ENCODE measurements at places on chromosomes 7 and 10.
A peak's percentile ranks its signal among the peaks of the same experiment; 100 is the strongest.

DNA sequence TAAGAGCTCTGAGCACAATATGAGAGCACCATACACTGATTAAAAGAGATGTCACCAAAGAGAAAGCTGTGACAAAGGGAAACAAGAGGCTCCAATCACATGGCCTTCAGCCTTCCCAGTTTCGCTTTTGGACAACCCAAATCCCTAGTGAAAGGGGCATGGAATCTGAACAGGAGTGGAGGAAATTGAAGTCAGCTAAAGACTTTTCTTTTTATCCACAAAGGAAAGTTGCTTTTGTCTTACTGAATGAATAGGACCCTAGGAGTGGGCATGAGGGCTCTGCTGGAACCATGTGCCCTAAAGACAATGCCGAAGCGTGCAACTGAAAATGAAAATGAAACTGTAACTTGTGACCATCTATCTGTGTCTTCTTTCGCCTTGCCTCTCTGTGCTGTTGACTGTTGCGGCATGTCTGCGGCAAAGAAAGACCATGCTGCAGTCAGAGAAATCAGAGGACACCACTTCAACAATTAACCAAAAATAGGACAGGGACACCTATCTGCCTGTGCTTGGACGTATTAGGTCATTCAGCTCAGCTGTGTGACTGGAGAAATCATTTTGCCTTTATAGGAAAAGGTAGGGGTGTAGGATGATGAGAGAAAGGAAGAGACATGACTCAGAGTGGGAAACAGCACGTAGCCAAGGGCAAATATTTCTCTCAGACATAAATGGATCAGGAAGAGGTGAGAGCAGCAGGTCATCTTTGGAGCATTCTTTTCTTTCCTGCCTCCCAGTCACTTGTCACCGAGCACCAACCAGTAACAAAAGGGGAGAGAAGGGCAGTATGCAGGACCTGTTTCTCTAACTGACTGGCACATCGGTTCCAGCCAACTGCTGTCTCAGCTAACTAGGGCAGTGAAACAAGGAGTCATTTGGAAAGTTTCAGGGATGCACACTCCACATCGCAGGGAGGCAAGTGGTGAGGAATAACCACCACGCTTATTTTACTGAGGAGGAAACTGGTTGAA lies 12.3 kb downstream of the CAV2 start:
- no peak for DNase-seq

DNA sequence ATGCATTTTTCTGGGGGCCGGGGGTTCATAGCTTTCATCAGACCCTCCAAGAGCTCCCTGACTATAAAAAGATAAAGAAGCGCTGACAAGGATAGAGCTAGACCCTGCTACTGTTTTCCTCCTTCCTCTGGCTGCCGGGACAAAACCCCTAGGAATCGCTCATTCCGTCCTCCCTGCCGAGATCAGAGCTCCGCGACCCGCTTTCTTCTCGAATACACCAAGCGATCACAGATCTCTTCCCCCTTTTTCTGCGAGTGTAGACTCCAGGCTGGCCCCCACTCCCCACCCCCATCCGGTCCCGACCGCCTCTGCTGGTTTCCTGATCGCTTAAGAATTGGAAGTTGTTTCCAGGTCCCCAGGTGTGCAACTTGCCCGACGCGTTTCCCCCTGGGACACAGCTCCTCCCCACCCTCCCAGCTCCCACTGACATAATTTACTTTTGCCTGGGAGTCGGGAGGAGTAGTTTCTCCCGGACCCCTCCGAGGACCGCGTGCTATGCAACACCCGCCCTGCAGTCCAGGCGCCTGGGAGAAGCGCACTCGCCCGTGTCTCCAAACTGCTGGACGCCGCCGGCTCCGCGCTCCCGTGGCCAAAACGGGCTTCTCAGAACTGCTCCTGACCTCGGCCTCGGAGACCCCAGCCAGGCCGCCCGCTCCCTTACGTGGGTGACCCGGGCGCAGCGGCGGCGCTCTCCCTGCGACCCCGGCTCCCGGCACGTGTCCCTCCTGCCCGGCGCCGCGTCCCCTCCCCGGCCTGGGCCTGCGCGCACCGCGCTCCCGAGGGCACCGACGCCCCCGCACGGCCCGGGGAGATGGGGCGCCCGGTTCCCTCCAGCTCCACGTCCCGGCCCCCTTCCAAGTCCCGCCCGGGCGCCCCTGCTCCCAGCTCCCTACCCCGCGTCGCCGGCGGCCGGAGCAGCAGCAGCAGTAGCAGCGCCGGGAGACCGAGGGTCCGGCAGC lies 552 bp downstream of the IL15RA start:
- no peak for DNase-seq

DNA sequence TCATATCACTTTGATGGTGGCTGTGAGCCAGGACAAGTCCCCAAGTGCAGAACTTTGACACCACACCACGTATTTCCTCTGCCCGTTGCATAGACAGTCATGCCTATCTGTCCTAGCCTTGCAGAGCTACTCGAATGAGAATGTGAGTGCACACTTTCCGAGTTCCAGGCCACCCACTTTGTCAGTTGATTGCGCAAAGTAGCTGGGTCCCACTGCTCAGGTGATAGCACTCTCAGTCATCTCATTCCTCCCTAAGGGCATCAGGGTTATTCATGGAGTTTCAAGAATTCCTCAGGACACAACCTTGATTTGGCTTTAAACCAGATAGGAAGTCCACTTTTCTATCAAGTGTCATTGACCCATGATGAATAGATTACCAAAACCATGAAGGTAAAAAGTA lies 19.3 kb downstream of the LSM5 start:
- DNase-seq, result no peak

DNA sequence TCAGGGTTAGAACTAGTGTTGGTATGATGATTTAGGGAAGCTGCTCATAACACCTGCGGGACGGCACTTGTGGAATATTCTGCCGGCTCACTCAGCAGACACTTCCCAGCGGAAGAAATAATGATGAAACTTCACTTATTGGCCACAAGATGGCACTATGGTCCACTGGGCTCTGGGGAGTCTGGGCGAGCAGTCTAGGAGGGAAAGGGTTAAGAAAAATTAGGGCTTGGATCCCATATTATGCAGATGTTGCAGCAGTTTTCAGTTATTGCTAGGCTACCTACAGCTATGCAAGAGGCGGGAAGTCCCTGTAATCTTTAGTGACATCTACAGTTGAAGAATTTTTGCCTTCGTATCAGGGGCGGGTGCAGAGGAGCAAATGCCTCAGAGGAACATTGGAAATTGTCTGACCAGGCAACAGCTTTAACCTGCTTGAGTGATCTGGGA lies 238.7 kb upstream of the PRSS58 start:
- no peak for DNase-seq

GRCh38 chr10:34814223-34814912 lies 728 bp downstream of the PARD3 start:
- no peak for DNase-seq

DNA sequence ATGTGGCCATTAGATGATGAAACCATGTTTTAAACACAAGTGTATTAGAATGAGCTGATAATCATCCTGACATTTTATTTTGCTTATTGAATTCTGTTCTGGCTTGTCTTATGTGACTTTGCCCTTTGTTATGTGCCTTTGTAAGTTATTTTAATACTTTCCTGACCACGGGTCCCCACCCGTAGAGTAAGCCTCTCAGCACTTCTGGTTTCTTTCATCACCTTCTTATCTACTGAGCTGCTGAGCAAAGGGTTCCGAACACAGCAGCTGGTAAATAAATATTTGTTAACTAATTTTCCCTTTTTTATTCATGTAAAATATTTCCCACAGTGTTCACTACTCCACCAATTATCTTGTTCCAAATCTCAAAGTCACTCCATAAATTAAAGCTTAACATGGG lies 1115.3 kb downstream of the SORCS3 start:
- no peak for DNase-seq

GRCh38 chr10:124998624-124999291 lies 56.8 kb downstream of the ZRANB1 start:
- DNase-seq, result no peak

DNA sequence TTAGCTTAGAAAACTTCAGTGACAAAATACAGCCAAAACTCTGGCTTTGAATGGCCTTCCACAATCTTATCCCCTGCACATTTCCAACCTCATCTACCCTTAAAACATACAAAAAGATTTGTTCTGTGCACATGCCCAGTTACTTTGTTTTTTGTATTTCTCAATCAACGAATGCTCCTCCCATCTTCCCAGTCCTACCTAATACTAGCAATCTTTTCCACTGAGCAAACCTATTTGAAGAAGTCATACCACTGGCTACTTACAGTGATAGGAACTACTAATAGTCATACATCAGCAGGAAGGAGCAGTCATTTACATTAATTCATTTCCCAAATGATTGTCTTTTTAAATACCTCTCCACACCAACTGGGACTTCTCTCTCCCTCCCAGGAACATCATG lies 2.5 kb downstream of the USP54 start:
- DNase-seq, result no peak

GRCh38 chr10:6068422-6068821 lies 6.3 kb upstream of the IL2RA start:
- DNase-seq, result peak; percentile 44

DNA sequence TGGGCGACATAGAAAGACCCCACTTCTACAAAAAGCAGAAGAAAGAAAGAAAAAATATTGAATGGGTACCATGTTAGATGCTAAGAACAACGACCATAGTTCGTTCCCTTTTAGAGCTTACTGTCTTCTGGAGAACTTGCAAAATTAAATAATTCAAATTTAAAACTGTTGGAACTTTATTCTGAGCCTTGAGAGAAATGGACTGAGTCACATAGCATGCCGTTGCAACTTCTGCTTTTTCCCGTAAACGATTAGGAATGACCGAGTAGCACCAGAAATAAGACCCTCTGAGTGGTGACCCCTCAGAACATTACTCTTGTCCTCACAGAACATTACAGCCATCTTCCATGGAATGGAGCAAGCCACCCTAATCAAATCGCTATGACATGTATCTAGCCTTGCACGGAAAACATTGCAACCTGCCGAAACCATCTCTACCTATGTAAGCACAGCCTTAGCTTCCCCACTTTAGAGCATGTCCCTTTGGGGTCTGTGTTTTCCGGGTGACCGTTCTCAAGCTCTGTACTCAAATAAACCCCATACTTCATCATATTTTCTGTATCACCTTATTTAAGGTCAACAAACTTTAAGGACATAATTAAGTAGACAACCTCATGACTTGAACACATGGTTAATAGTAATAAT lies 179.1 kb downstream of the PRKCQ start:
- no peak for DNase-seq

DNA sequence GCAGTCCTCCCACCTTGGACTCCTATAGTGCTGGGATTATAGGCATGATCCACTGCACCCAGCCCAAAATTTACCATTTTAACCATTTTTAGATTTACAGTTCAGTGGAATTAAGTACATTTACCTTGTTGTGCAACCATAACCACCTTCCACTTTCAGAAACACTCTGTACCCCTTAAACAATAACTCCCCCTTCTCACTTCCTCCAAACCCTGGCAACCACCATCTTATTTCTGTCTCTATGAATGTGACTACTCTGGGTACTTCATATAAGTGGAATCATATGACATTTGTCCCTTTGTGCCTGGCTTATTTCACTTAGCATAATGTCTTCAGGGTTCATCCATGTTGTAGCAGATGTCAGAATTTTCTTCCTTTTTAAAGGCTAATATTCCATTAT lies 33.6 kb downstream of the SUFU start:
- DNase-seq, result no peak

GRCh38 chr7:157436076-157436475 lies 99.3 kb downstream of the DNAJB6 start:
- no peak for DNase-seq

DNA sequence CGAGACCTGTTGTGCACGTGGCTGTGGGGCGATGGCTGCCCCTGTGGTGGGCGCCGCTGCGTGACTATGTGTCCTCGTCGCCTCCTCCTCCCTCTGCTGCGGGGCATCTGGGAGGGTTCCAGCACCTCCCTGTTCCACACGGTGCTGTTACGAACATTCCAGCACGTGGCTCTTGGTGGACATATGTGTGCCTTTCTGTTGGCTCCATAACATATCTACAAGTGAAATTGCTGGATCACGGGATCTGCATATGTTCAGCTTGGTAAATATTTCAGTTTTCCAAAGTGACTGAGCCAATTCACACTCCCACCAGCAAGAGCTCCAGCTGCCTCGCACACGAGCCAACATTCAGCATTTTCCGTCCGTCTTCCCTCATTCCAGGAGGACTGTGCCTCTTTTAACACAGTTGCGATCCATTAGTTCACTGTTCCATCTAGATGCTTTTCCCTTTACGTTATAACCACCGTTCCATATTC lies 25.1 kb downstream of the SNX8 start:
- no peak for DNase-seq

GRCh38 chr10:21022821-21023220 lies 125.7 kb upstream of the NEBL start:
- DNase-seq, result no peak

- DNase-seq, result no peak
Measured at GRCh38 chr10:29881336-29881771, 178.0 kb downstream of the JCAD start.

GRCh38 chr7:114938785-114939184 lies 16.9 kb downstream of the MDFIC start:
- no peak for DNase-seq

DNA sequence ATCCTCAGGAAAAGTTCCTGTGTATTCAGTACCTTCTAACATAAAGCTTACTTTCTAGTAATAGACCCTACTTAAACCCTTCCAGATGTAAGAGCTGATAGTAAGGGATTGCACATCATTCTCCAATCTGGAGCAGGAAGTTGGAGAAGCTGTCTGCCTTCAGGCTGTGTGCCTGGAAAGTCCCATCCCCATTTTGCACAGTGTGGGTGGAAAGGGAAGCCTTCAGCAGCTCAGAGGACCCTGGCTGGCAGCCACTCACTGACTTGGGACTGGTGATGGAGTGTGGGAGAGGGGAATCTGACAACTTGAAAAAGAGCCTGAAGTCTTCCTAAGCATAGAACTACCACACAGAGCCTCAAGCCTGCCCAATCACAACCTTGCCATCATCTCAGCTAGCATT lies 164.1 kb upstream of the ADO start:
- no peak for DNase-seq

GRCh38 chr10:129156406-129156805 lies 310.6 kb upstream of the MGMT start:
- DNase-seq, result no peak

DNA sequence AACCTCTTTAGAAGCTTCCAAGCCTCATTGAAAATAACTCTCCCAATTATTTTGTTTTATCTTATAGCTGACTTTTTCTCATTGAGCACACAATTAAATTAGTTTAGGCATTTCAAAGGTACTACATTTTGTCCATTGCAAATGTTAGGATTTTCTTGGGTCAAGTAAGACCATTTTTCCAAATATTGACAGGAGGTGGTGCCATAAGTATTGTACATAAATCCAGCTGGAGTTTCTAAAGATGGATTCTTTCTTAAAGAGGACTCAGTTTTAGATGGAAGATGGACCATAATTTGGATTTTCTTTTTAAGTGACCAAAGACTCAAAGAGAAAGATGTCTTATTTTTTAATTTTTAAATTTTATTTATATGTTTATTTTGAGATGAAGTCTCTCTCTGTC lies 12.3 kb upstream of the OPN4 start:
- DNase-seq, result no peak

DNA sequence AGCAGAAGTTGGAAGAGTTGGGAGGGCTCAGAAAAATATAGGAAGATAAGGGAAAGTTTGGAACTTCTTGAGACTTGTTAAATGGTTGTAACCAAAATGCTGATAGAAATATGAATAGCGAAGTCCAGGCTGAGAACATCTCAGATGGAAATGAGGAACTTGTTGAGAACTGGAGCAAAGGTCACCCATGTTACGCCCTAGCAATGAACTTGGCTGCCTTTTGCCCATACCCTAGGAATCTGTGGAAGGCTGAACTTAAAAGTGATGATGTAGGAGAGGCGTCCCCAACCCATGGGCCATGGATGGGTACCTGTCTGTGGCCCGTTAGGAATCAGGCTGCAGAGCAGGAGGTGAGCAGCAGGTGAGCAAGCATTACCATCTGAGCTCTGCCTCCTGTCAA lies 347.8 kb downstream of the ARL4A start:
- DNase-seq, result no peak

Data from CD8-positive, alpha-beta T cell (primary cell).